Activated naive CD8-positive, alpha-beta T cell treated with anti-CD3 and anti-CD28 coated beads for 36 hours (primary cell): ENCODE measurements at places on chromosomes 2 and 18.

DNA sequence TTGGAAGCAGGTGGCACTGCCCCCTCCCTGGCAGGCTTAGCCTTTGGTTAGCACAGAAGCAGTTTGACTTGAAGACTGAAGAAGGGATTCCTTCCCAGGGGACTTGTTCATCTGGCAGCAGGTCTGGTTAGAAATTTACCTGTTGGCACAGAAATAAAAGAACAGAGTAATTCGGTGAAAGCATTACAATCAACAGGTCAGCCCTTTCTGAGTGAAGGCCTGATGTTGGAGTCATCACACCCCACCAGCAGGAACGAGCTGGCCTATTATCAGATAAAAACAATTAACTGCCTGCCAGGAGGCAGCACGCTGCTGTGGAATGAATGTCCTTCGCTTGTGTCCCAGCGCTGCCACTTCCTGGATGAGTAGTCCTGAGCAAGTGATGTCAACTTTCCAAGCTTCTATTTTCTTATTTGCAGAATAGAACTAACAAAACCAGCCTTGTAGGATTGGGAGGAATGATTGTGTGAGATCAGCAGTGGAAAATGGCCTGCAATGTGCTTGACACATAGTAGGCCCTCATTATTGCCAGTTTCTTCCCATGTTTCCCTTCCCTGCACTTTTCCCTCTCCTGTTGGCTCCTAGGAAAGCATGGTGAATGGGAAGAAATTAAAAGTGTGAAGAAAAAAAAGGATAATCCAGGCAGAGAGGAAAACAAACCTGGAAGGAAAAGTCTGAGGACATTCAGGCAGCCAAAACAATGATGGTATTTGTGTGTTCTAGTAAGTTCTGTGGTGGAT is 29.0 kb downstream of the LGALSL start:
- DNase-seq = no peak

DNA sequence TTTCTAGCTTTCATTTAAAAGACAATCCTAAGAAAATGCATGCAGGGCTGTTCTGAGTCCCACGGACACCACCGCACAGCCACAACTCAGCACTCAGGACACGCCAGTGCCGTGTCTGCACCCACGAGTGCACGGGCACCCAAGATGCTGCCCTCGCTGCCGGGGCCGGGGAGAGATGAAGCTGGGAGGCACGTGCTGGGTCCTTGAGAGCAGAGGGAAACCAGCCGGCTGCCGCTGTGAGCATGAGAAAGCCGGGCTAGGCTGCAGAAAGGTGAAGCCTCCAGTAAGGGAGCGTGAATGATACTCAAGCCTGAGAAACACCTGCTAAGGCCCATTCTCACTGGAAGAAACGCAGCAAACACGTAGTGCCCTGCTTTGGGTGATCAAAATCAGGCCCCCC is 4.8 kb downstream of the COPS9 start:
- no peak for DNase-seq

DNA sequence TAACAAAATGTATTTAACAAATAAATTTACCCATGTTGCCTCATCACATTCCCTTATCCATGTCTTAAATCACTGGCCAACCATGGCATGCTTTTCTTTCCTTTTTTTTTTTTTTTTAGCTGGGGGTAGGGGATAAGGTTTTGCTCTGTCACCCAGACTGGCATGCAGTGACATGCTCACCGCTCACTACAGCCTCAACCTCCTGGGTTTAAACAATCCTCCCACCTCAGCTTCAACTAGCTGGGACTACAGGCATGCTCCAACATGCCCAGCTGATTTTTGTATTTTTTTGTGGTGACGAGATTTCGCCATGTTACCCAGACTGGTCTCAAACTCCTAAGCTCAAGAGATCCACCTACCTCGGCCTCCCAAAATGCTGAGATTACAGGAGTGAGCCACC is 266.4 kb downstream of the THSD7B start:
- no peak for DNase-seq

GRCh38 chr18:2223449-2223848 is 347.9 kb downstream of the METTL4 start:
- no peak for DNase-seq

DNA sequence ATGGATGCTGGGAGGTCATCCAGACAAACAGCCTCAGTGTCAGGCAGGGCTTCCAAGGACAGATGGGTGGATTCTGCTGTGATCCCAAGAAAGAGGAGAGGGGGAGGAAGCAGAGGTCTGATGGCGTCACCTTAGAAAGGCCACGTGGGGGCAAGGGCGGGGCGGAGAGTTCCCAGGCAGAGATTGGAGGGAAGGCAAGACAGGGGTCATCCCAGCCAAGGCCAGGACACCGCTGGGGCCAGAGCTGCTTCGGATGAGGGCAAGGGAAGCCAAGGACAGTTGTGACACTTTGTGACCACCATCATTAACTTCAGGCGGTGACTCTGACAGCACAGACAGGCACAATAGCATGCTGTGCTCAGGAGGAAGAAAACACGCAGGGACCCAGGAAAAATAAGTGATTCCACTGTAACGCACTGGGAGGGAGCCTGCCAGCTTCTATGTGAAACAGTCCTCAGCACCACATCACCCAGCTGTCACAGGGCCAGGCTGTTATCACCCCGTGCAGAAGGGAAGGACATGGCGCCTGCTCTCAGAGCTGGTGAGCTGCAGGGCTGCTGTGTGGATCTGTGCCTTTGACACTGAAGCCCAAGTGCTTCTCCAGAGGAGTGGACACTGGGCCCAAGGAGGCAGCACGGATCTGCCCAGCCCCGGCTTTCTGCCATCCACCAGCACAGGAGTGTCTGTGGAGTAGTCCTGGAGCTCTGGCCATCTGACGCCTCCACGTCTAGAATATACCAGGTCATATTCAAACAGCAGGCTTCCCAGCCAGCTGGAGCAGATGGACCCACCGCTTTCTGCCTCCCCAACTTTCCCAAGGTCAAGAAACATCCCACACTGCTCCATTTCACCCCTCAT is 204.1 kb downstream of the NDUFA10 start:
- DNase-seq = no peak

- no peak for DNase-seq
Measured at GRCh38 chr2:158907926-158908456, 60.4 kb upstream of the TANC1 start.

- no peak for DNase-seq
Measured at GRCh38 chr2:1283020-1283801, 130.1 kb upstream of the TPO start.

DNA sequence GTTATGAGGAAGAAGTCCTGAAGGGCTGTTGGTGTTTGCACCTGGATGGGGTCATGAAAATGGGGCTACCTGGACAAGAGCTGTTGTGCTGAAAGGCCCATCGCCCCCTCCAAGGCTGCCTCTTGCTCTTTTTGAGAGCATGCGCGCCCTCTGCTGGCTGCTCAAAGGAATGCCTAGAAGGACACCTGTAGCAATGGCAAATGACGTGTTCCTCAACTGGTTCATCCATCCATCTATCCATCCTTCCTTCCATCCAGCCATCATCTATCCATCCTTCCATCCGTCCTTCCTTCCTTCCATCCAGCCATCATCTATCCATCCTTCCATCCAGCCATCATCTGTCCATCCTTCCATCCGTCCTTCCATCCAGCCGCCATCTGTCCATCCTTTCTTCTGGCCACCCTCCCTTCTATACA is 17.2 kb upstream of the RPL31 start:
- DNase-seq = peak; percentile 67

GRCh38 chr18:72623444-72623843 is 79.3 kb upstream of the CBLN2 start:
- DNase-seq = no peak

- DNase-seq = no peak
Measured at GRCh38 chr2:222950638-222951285, 89.9 kb downstream of the ACSL3 start.

GRCh38 chr2:226066391-226066790 is 666.9 kb downstream of the NYAP2 start:
- no peak for DNase-seq

DNA sequence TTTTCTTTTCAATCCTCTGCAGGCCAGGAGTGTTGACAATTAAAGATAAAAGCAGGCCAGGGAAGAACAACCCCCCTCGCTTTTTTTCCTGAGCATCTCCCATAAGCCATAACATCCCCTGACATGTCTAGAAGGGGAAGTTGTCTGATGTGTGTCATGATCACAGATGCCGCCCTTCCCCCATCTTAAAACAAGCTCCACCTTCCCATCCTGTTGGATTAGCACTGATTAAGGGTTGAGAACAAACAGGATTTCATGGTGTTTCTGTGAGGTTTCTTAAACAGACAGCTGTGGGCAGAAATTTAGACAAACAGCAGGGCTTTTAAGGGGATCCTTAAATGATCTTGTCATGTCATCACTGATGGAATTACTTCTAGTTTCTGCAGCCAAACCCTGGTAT is 59.4 kb upstream of the UPP2 start:
- DNase-seq = no peak

DNA sequence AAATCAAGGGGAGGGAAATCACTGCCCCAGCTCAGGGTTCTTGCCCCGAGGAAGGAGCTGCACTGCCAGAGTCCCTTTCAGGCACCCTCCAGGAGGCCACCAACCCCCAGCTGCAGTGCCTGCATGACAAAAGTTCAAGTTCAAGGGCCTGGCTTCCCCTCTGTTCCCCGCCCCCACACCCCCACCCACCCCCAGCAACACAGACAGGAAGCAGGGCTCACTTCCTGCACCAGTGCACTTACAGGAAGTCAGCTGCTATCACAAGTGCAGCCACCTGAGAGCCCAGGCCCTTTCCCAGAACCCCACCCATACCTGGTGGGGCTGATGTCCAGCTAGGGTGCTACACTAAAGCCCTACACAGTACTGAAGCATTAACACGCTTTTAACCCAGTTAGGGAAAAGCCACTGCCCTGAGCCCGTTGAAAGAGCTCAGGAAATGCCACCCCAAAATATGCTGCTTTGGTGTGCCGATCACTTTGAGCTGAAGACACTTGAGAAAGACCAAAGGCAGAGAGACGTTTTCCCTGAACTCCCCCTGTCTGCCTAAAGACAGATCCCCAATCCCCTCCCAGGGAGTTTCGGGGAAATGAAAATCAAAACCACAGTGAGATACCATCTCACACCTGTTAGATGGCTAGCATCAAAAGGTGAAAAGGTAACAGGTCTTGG is 109.9 kb upstream of the CAB39 start:
- peak; percentile 44 for DNase-seq

- no peak for DNase-seq
Measured at GRCh38 chr2:151325581-151326095, 31.8 kb upstream of the TNFAIP6 start.

GRCh38 chr2:38065502-38066135 is 10.3 kb downstream of the CYP1B1 start:
- DNase-seq = no peak

GRCh38 chr2:199307461-199307860 is 150.3 kb downstream of the SATB2 start:
- DNase-seq = no peak

DNA sequence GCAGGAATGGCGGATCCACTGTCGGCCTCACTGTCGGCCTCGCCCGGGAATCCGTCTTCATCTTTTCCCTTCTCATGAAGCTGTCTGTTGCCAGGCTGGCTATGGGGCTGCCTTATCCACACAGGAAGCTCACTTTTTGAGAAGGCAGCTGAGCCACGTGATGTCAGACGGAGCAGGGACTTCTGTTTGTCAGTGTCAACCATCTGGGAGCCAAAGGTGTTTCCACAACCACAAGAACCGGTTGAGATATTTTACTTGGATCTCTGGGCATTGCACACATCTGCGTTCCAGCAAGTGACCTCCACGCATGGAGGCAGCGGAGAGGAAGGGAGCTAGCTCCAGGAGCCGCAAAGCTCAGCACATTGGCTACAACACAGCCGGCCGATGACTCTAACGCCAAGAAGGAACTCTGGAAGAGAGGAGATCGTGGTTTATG is 27.4 kb upstream of the TAF1B start:
- no peak for DNase-seq

GRCh38 chr18:12315490-12315889 is 7.4 kb downstream of the TUBB6 start:
- DNase-seq = no peak

DNA sequence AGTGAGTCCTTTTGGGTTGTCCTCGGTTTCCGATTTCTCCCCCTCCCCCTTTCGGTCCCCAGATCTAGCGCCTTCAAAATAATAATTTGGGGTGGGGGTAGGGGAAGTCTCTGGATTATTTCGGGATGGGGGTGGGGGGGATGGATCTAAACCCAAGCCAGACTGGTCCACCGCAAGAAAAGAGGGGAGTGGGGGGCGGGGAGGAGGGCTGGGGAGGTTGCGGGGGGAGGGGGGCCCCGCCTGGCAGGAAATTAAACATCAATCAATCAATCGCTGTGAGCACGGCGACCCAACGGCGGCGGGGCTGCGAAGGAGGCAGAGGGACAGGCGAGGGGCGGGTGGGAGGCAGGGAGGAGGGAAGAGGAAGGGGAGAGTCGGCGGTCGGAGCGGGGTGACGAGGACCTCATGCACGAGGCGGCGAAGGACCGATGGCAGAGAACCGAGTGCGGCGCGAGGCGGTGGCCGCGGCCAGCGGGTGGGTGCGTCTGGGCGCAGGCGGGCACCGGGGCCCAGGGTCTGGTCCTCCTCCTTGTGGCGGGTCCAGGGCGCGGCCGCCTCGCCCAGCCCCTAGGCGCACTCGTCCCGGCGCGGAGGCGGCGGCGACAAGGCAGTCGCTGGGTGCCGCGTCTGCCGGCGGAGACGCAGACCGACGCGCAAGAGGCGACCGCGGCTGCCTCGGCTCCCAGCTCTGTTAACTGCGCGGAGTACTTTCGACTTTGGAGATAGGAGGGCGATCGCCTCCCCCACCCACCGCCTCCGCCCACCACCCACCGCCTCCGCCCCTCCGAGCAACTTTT is 468 bp upstream of the SATB2 start:
- DNase-seq = no peak

DNA sequence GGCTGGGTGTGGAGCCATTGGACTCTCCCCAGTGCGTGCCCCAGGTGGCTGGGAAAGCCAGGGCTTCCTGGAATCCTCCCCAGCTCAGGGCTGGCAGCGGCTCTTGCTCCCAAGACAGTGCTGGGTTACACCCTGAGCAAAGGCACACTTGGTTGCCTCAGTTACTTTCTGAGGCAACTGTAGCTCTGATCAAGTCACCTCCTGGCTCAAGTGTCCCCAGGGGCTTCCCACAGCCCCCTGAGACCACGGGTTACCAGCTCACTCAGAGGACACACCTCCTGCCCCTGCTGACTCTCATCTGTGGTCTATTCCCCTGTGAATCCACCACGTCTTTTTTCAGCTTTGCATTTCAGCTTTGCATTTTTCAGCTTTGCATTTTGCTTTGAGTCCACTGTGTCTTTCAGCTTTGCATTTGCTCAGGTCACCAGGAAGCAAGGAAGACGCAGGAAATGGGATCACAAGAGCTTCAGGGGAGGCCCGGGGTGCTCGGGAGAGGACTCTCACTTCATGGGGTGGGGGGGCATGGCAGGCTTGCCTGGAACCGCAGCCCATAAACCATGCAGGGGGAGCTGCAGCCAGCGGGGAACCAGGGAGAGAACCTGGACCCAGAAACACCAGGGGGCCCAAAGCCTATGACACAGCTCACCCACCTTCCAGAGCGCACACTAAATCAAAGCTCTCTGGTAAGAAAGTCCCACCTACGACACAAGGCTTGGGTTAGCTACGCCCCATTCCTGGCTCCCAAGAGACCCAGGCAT is 138.0 kb upstream of the ASB18 start:
- DNase-seq = no peak
